Effector CD4-positive, alpha-beta T cell (primary cell): ENCODE measurements at places on chromosomes 16 and 17.

DNA sequence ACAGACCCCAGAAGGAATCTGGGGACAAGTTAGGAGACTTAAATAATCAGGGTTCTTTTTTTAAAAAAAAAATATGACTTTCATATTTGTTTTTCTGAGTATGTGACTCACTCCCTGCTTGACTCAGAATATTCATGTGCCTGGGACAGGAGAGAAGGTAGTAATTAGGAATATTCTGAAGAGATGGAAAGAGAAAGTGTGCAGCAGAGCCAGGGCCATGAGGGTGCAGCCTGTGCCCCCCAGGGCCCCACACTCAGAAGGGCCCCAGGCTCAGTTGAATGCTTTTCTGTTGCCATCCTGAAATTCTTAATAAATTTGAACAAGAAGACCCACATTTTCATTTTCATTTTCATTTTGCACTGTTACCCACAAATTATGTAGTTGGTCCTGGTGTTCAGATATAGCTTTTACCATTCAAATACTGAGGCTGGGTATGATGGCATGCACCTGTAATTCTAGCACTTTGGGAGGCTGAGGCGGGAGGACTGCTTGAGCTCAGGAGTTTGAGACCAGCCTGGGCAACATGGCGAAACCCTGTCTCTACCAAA lies 11.5 kb upstream of the LONP2 start:
- DNase-seq, result no peak

DNA sequence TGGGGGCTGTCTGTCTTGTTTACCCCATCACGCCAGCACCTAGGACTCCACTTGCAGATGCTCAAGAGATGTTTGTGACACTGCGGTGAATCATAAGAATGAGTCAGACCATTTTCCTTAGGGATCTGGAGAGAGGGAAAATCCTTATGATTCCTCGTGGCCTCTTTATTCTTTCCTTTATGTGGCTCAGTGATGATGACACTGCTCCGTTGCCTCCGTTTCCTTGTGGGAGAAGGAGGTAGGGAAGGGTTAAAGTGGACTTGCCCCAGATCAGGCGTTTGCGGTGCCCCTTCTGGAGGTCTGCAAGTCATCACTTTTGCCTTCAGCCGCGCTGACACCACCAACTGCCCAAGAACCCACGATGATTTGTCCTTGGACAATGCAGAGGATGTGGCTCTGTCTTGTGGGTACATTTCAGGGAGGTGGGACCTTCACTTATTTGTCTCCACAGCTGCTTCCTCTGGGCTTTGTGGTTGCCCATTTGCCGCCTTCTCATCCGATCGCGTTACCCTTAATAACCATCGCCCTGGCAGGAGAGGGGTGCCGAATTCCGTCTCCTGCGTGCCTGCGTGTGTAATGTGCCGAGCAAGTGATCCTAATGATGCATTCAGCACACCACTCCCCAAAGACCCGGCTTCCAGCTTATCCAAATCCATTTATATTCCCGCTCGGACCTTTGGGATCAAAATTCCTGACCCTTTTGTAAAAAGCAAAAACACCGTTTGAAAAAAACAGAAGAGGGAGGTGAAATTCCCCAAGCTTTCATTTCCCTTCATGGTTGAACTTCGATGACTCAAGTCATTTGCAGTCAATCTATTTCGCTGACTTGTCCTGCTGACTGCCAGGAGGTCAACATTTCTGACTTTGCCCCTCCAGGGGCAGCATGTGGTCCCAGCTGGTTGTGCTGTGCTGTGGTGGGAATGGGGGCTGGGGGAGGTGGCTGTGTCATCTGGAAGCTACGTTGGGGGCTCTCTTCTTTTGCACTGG lies 87.2 kb upstream of the IRX3 start:
- DNase-seq, result no peak

- peak; percentile 38 for DNase-seq
Measured at GRCh38 chr16:90019543-90020259, 445 bp upstream of the DBNDD1 start.

- DNase-seq, result no peak
Measured at GRCh38 chr17:10196941-10197340, 1.5 kb downstream of the GAS7 start.

DNA sequence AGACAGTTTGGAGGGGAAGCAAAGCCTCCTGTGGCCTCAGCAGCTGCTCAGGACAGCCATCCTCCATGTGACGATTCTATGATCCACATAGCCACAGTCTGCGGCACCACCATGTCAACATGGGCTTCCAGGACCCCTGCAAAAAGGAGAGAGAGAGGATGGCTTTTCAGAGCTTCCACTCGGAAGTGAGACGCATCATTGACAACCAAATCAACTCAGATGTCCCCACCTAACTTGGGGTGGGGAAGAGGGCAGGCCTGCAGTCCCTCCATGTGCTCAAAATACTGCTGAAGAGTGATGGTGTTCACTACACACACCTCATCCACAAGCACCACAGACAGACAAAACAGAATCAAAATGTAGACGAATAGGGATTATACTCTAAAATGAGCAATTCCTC lies 5.9 kb upstream of the METTL16 start:
- DNase-seq, result no peak

DNA sequence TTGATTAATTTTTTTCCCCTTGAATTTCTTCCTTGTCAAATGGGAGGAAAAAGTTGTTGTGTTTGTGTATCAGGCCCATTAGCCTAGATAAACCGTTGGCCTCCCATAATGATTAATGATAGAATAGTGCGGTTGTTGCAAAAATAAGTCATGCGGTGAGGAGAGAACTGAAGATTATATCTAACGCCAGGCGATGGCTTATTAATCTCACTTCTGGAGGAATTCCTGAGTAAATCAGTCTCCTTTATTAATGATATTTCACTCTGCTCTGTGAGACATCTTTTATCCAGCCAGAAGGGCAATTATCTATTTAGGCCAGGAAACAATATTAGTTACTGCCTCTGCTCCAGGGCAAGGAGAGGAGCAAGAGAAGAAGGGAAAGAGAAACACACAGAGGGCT lies 107.3 kb downstream of the IRX5 start:
- no peak for DNase-seq
